ENCODE measurements at places on chromosomes 12 and 14. TPM values are rescaled to one million over a fixed set of nuclear protein-coding genes. Genes with fewer than 3 reads are reported as not detected.

DNA sequence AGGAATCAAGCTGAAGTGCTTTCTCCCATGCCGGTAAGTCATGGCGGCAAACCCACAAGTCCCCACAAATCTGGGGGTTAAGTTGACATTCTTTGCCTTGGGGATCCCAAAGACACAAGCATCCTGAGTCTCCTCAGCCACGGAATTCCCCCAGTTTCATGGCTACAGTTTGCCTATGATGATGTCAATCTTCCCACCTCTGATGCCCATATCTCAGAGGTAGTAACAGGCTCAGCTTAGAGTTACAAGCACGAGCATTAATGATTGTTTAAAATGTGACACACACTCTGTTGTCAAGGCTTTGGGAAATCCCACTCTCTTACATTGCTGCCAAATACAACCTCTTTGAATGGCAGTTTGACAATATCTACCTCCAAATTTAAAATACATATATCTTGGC is 22.3 kb downstream of the NOS1 start:
- no peak for DNase-seq

- no peak for DNase-seq
These were observed 6.2 kb downstream of the TTLL5 start for GRCh38 chr14:75667099-75667765.

- DNase-seq, result no peak
These were observed 5.8 kb downstream of the KMT5A start for GRCh38 chr12:123389560-123390351.

DNA sequence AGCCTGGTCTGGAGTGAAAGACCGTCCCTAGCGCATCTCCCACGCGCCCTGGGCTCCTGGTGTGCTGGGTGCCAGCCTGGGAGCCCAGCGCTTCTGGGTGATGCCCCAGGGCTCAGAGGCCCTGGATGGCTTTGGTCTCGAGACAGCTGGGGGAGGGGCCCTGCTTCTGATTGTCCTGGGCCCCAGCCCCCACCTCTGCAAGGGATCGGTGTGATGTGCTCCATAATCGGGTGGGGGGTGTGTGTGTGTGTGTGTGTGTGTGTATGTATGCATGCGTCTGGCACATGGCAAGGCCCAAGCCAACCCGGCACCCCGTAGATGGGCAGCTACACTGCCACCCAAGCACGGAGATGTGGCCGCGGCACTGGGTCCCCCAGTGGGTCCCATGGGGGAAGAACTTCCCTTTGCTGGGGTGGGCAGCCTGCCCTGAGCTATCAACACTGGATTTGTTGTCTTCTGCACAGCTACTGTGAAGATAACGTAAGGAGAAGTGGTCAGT is 3.1 kb downstream of the ZBTB42 start:
- no peak for DNase-seq

DNA sequence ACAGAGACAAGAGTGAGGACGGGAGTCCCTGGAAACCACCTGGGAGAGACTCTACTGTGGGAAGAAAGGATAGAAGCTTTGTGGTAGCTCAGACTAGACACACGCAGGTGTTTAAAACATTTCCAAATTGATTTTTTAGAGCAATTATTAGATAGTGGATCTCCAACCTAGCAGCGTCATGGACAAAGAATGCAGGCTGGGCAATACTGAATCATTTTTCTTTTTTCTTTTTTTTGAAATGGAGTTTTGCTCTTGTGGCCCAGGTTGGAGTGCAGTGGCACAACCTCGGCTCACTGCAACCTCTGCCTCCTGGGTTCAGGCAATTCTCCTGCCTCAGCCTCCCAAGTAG is 13.1 kb downstream of the GPR132 start:
- no peak for DNase-seq

- DNase-seq, result no peak
These were observed 131.0 kb downstream of the TMEM132D start for GRCh38 chr12:129772501-129773493.

DNA sequence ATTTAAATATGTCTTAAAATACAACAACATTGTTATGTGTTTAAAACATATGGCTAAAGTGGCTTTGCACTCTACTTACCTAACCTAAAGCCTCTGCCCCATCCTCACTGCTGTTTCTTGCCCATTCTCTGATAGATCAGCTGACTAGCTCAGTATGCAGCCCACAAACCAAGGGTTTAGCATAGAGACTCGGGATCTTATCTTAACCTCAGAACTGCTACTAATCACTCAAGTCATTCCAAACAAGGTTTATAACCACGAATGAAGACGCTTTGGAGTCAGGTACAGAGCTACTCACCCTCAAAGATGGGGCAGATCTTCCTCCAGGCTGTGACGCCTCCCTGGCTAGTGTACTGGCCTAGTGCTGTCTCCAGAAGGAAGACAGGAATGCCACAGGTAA is 19.3 kb downstream of the SLC6A13 start:
- DNase-seq, result no peak

DNA sequence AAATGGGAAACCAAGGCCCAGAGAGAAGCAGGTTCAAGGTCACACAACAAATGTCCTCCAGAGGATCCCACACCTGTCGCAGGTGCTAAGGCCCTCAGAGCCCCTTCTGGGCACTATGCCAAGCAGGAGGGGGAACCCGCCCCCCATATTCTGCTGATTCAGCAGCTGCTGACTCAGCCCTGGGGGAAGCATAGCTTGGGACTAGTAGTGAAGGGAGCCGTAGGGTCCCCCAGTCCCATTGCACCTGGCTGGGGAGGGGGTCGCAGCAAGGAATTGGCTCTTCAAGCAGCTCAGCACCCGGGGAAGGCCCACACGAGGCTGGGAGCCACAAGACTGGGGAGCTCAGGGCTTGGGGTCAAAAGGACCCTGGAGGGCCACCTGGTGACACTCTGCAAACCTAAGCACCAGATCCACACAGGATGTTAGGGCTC is 1.0 kb downstream of the RASAL1 start:
- DNase-seq, result no peak

DNA sequence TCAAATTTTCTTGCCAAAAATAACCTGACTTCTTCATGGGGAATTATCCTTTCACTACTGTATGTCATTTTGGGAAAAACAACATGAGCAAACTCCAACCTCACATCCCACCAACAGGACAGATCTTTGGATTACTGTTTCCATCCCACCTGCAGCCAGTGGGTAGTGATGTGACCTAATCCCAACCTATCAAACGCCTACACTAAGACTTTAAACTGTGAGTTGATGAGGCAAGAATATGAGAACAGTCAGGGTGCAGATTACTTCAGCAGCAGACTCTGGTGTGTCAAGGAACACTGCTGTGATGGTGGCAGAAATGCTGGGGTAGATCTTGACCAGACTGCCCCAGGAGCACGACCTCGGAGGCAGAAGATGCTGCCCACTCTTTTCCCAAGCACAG is 293.2 kb downstream of the DUSP6 start:
- DNase-seq, result no peak

DNA sequence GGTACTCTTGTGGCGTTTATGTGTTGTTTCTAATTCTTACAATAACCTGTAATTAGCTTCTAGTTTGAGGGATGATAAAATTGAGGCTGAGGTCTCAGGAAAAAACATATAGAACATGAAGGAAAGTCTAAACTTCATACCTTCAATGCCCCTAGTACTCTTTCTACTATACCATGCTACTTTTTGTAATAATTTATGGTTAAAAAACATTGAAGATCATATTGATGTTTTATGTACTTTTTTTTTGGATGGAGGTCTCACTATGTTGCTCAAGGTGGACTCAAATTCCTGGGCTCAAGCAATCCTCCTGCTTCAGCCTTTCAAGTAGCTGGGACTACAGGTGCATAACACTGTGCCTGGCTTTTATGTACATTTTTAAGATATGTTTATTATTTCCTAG is 13.8 kb downstream of the G2E3 start:
- no peak for DNase-seq

Gene PSMB11
- total RNA-seq, result not detected

Gene WSCD2
- 3.3 TPM for total RNA-seq

DNA sequence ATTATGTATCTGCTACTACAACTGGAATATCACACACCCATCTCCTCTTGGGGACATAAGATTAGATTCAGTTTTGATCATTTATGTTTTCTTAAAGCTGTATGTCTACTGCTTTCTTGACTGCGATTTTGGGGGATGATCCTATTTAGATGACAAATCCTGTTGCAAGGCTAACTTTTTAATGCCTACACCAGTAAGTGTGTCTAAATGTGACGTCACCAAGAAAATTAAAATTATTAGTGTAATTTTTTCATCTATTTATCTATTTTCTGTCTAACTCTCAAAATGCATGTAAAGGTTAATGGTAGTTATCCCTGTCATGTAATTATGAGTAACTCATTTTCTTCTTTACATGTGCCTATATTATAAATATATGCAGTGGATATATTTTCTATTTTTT is 170.9 kb upstream of the PPFIA2 start:
- no peak for DNase-seq

Gene CCDC198
- not detected for total RNA-seq

All from occipital lobe (tissue), 3 donors.